ENCODE measurements at places on chromosomes 2 and 18.
A peak's percentile ranks its signal among the peaks of the same experiment; 100 is the strongest.

DNA sequence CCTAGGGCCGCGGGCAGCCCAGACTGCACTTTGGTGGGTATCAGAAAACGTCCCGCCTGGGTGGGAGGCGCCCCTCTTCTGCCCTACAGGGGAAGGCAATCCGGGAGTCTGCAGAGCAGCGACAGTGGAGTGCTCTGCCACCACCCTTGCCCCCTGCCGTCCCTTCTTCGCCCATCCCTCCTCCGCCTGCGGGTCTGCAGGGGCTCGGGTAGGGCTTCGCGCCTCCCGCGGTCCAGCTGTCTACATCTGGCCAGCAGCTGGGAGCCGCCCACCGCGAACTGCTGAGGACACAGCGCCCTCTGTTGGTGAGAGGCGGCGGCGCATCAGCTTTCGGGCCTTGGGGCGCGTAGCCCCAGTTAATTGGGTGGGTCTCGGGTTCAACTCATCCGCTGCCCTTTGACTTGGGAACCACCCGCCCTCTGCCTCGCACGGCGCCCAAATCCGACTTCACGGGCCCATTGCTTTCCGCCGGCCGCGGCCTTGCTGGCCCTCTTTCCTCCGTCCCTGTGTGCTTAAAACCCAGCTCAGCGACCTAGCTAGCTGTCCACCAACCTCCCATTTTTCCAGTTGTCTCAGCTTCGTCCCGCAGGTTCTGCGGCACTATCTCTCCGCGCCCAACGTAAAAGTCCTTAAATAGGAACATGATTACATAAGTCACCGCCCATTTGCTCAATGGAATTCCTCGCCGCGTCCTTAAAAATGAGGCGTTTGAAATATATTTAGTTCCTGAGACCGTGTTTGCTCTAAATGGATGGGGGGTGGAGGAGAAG, 17.6 kb downstream of the WNT10A start:
- peak; percentile 66 for DNase-seq

DNA sequence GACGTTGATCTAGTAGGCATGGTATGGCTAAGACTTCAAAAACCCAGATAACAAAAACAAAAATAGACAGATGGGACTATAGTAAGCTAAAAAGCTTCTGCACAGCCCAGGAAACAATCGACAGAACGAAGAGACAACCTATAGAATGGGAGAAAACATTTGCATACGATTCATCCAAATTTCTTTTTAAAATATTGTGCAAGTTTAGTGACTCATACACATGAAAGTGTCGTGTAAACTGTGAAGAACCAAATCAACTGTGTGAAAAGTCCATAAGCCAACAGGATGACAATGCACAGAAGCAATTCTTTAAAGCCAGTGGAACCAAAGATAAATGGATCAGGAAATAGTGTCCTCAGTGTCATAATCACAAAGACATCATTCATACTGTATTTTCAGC, 671.1 kb downstream of the RNF144A start:
- no peak for DNase-seq

DNA sequence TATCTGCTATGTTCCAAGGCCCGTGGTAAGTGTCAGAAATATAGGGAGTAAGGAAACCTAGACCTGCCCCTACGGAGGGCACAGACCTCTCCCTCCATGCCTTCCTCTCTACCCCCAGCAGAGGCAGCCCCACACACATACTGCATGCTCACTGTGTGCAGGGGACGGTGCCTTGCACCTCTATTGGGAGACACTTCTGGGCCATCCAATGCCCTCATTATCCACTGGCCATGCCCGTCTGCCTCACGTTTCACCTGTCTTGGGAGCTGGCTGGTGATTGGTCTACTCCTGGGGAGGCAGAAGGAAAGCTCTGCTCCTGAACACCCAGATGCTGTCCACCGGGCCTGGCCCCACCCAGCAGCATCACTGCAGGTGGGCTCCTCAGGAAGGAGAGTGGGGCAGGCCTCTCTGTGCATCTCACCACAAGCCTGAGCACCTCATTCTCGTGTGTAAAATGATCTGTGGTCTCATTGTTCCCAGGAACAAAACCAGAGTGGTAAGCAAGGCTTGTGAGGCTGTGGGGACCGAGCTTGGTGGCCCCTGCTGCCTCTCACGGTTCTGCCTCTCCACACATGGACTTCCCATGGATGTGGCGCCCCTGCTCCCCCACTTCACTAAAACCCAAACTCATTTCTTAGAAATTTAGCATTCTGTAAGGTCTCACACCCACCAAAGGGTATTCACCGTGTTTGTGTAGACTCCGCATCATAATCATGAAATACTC, 312.5 kb upstream of the HS6ST1 start:
- DNase-seq, result no peak

DNA sequence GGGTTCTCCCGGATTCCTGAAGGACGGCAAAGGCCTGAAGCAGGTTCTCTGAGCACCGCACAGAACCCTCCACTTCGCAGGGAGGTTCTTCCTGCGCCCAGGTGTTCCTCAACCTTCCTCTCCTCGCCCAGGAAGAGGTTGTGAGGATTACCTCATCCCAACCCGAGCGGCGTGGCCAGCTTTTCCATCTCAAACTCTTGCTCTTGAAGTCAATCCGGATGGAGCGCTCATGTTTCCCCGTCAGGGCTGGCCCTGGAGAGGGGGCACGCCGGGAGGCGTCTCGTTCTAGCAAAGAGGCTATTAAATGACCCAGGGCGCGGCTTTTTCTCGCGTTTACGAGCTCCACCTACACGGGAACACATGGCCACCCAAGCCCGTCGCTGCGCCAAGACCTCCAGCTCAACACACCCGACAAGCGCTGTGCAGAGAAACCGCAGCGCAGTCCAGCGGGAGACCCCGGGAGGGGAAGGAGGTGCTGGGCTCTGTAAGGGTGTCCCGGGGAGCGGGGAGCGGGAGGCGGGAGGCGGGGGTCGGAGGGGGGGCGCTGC, 540 bp upstream of the RAB10 start:
- DNase-seq, result no peak

Measured in GM19239 (cell line).